ENCODE measurements at places on chromosomes 6 and 20.

DNA sequence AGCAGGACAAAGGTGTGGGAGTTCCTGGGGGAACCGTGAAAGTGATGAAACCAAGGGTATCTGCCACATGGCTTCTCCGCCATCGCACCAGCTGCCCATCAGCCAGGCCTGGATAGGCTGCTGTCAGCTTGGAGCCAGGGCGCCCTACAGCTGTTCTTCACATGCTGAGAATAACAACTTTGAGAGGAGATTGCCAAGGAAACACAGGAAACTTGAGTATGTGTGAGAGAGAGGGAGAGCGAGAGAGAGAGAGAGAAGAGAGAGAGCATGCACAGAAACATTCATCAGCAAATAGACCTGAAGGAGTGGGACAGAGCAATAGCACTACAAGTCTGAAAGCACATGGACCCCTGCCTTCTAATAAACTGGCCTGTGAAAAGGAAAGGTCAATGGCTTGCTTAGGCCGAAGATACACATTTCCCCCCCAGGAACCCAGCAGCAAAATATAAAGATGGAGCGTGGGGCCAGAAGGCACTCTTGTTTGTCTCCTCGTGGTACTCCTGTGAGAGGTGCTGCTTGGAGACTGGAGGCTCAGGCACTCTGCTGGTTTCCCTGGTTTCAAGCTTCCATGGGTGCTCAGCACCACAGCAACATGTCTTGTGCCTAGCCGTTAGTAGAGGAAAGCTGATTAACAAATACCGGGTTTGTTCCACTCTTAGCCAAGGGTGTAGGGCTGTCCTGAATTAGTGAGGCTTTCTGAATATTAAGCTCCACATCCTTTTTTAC, 53.0 kb downstream of the SNAP25 start:
- DNase-seq = no peak

DNA sequence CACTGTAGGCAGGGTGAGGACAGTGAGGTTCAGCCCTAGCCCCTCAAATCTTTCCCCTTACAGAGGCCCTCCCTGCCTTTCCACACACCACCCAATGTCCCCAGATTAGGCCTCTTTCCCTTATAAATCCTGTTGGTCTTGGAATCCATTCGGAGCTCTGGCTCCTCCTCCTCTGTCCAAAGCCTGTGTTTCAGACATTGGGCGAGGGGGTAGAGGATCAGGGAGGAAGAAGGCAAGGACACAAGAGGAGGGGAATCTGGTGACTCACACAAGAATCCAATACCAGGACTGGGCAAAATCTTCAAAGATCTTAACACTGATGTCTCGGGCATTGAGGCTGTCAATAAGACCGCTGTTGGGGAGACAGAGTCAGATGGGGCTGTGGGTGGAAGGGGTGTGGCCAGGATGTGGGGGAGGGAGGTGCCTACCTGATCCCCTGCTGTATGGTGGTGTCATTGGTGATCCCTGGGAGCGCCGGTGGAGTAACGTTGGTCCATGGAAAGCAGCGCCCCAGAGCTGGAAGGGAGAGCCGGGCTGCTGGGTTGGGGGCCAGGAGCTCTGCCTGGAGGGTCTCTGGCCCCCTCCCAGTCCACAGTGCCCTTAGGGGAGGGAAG, 7.6 kb downstream of the SLC44A4 start:
- no peak for DNase-seq

GRCh38 chr6:16421462-16421960, 183.1 kb downstream of the GMPR start:
- no peak for DNase-seq

DNA sequence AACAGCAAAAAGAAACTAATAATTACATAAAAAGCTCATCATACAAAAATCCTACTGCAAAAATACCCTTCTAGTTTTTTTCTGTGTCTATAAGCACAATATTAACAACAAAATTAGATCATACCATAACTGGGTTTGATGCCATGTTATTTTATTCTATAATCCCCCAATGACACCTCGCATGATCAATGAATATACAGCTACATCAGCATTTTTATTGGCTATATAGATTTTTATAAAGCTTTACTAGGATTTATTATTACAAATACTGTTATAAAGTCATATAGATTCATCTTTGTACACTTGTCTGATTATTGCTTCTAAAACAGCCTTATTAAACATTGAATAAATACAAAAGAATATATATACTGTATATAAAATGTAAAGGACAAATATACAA, 45.1 kb upstream of the GLP1R start:
- DNase-seq = no peak

DNA sequence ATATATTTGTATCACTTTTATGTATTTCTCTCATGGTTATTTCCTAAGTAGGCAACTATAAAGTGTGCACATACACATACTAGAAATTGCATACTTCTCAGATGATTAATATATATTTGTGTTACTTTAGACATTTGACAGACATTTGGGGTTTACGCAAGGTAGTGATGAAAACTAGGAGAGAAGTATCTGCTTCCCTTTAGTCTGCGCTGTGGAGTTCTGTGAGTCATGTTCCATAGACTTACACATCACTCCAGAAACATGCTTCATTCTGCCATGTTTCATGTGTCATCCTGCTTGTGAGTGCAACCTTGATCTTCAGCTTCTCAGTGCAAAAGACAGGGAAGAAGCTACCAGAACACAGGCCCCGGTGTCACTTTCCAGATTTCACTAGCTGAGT, 200.7 kb upstream of the BMP2 start:
- DNase-seq = no peak

- DNase-seq = no peak
Measured at GRCh38 chr6:131045139-131045538, 17.9 kb downstream of the EPB41L2 start.

GRCh38 chr20:11144114-11144950, 470.5 kb upstream of the JAG1 start:
- no peak for DNase-seq
